HT-29 (cell line): ENCODE measurements at places on chromosomes 5 and 9. TPM values are rescaled to one million over a fixed set of nuclear protein-coding genes. Genes with fewer than 3 reads are reported as not detected.

The ACOT12 gene
- total RNA-seq, result not detected in 2 replicates

The CCL27 gene
- total RNA-seq, result not detected in 2 replicates

The DNM1 gene
- 83.8 and 87.7 TPM in 2 replicates for total RNA-seq

The NSUN2 gene
- total RNA-seq, result 76.7 and 83.3 TPM in 2 replicates

The IRX4 gene
- not detected in 2 replicates for total RNA-seq

The TMED9 gene
- 115 and 119 TPM in 2 replicates for total RNA-seq

The ROPN1L gene
- not detected in 2 replicates for total RNA-seq

The ANKRD33B gene
- total RNA-seq, result not detected in 2 replicates

The PCAT7 gene
- 1.3 and 1.4 TPM in 2 replicates for total RNA-seq

The ORM2 gene
- total RNA-seq, result not detected in 2 replicates

The ANKRD20A1 gene
- not detected in 2 replicates for total RNA-seq
